ENCODE measurements at places on chromosomes 3 and 15. TPM values are rescaled to one million over a fixed set of nuclear protein-coding genes. Genes with fewer than 3 reads are reported as not detected.

The LXN gene
- polyA plus RNA-seq, result 56.9 TPM

- no peak for DNase-seq
Measured at GRCh38 chr15:55475842-55476241, 32.2 kb downstream of the DNAAF4 start.

The ROPN1 gene
- polyA plus RNA-seq, result not detected

The DNAJB8 gene
- polyA plus RNA-seq, result not detected

GRCh38 chr15:76209523-76209922 lies 101.7 kb downstream of the ETFA start:
- DNase-seq, result no peak

GRCh38 chr3:17227472-17227871 lies 342.7 kb downstream of the PLCL2 start:
- no peak for DNase-seq

The DAPK2 gene
- polyA plus RNA-seq, result 2.8 TPM

The IMPG2 gene
- 0.30 TPM for polyA plus RNA-seq

Measured in endothelial cell of umbilical vein (primary cell).